MV-4-11 (cell line): ENCODE measurements at places on chromosomes 5 and 9.

- no peak for DNase-seq
Measured at GRCh38 chr5:41636605-41637004, 126.2 kb upstream of the PLCXD3 start.

DNA sequence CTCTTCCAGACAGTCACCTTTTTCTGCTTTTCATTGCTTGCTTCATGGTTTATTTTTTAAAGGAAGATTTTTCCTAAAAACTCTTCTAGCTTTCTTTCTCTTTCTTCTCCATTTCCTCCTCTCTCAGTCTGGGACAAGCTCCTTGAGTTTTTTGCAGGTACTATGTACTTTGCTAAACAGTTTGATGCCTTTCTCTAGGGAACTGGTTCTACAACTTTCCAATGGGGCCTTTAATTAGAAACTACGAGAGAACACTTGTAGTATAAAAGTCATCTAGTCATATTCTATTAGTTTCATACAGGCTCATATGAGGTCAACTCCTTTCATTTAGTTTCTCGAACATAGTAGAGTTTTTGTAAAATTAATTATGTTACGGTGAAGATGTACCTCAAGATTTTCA is 189.6 kb downstream of the DOCK8 start:
- DNase-seq = no peak

DNA sequence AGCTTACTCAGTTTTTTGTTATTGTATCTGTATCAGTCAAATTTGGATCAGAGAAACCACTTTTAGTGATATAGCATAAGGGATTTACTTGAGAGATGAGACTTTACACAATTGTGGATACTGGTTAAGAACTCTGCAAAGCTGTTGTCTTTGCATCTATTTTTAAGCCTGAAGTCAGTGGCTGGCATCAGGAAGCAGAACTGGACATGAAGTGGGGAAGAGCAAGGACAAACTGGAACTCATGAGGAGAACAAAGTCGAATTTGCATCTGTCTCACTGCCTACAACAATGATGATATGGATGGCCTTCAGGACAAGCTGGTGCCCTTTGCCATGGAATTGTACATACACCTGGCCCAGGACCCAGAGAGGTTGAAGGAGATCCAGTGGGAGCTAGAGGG is 15.8 kb upstream of the MYORG start:
- DNase-seq = no peak

- DNase-seq = peak; percentile 39
Measured at GRCh38 chr9:75108571-75108970, 20.3 kb downstream of the OSTF1 start.
